ENCODE measurements at places on chromosomes 2 and 18. TPM values are rescaled to one million over a fixed set of nuclear protein-coding genes. Genes with fewer than 3 reads are reported as not detected.

FBXO11 gene
- 61.4 TPM for total RNA-seq

SULT1C2 gene
- total RNA-seq = 0.26 TPM

C2orf66 gene
- total RNA-seq = 0.26 TPM

FHL2 gene
- total RNA-seq = 120 TPM

MC5R gene
- not detected for total RNA-seq

SNTG2 gene
- total RNA-seq = not detected
